ENCODE measurements at places on chromosomes 11 and 22.

- DNase-seq = no peak
Measured at GRCh38 chr11:22780952-22781593, 48.5 kb downstream of the SVIP start.

DNA sequence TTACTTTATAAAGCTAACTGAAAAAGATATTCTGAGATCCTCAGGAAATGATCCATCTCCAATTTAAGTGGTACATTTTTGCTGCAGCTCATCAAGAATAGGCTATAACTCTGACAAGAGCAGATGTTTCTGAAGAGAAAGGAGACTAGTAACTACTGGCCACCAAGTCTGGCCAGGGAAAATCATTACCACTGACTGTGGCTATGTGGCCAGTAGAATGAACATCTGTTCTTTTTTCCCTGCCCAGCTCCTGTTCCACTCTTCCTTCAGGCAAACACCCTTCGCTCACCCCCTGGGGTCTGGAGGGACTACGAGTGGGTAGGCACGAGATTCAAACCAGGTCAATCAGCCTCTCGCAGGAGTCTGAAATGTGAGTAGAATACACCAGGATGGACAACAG is 23.9 kb downstream of the TMEM123 start:
- DNase-seq = no peak

DNA sequence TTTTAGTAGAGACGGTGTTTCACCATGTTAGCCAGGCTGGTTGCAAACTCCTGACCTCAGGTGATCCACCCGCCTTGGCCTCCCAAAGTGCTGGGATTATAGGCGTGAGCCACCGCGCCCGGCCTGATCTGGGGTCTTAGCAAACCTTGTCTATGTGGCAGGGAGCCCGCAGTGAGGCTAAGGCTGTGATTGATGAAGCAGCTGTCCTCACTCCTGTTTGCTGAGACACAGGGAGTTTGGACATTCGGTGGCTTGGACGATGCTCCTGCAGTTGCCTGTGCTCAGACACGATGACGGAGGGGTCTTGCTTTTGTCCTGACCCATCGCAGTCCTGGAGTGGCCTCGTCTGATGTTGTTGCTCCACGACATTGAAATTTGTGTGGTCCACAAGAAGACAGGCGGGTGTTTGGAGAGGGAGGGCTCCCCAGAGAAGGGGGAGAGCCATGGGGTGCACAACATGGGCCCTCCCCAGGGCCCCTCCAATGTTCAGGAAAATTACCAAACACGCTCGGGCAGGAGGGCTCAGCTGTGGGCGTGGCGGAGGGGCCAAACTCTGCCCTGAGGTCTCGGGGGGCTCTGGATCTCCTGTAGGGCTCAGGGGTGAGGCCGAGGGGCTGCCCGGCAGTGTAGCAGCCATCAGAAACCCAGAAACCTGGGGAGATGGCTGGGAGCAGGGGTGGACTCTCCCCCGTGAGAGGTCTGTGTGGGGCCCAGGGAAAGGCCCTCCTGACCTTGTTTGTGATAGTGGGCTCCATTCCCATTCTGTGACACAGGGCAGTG is 41.8 kb upstream of the PRR5 start:
- DNase-seq = no peak

- DNase-seq = no peak
Measured at GRCh38 chr11:69512790-69513189, 31.3 kb downstream of the LINC01488 start.

GRCh38 chr22:49793296-49793695 is 34.4 kb downstream of the BRD1 start:
- no peak for DNase-seq

- no peak for DNase-seq
Measured at GRCh38 chr11:12232817-12233601, 122.6 kb downstream of the MICAL2 start.

- DNase-seq = no peak
Measured at GRCh38 chr11:72573072-72573854, 101.0 kb downstream of the PDE2A start.

DNA sequence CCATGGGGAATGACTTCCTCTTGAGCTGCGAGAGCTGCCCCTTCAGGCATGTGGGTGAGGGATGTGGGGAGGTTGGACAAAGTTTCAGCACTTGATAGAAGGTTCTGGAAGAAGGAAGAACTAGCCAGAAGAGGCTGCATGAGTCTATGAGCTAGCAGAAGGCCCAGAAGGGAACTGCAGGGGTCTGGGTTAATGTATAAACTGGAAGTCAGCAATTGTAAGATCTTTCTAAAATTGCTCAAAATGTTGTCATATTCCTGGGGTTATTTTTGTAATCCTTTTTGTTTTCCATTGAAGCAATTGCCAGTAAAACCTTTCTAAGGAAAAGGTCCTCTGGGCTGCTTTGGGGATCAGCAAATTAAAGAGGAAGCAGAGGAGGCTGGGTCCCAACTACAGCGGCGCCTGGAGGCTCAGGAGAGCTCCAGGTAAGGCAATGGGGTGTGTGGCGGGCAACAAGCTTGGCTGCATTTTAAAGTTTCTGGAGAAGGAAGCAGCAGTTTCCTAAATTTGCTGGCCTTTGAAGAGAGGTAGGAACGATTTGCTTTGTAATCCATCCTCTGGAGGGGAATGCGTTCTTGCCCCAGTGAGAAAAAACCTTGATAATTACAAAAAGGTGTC is 29.2 kb downstream of the ADAMTS15 start:
- DNase-seq = no peak

GRCh38 chr11:69101115-69101791 is 52.5 kb downstream of the TPCN2 start:
- DNase-seq = peak; percentile 69

DNA sequence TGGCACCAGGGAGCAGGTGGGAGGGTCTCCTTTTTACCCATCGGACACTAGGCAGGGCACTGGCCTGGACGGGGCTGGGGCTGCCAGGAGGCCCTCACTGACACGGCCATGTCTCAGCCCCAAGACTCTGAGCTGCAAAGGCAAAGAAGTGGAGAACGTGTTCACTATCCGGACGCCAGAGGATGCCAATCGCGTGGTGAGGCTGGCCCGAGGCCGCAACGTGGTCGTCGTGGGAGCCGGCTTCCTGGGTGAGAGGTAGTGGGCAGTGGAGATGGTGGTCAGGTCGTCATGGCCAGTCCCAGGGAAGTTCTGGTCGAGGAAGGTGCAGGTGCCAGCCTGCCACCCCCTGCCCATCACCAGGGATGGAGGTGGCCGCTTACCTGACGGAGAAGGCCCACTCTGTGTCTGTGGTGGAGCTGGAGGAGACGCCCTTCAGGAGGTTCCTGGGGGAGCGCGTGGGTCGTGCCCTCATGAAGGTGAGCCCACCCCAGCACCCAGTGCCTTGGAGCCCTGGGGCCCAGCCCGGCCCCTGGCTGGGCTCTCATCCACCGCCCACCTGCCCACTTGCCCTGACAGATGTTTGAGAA is 5.7 kb upstream of the LZTR1 start:
- DNase-seq = no peak

DNA sequence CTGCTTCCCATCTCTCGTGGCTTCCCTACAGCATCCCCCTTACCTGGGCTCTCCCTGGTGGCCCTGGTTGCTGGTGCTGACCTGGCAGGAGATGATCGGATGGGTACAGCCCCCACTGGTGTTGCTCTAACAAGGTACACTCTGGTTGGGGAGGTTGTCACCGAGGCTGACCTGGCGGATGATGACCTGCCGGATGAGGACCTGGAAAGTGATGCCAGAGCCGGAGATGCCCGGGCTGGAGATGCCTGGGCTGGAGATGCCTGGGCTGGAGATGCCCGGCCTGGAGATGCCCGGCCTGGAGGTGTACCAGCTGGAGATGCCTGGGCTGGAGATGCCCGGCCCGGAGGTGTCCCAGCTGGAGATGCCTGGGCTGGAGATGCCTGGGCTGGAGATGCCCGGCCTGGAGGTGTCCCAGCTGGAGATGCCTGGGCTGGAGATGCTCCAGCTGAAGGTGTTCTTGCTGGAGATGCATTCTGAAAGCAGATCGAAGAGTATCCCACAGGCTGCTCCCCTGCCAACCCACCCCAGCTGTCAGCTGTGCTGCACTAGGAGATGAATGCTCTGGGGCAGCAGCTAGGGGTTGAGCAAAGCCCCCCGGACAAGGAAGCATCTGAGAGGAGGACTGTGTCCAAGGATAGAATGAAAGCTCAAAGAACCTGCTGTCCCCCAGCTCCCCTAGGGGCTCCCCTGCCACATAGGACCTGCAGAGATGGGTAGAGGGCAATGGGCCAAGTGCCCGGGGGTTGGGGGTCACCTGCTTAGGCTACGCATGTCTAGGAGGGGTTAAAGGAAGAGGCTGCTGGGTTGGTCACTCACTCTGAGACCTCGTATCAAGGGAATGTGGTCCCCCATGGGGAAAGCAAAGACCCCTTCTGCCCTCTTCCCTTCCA is 10.6 kb downstream of the TMPRSS13 start:
- DNase-seq = no peak

DNA sequence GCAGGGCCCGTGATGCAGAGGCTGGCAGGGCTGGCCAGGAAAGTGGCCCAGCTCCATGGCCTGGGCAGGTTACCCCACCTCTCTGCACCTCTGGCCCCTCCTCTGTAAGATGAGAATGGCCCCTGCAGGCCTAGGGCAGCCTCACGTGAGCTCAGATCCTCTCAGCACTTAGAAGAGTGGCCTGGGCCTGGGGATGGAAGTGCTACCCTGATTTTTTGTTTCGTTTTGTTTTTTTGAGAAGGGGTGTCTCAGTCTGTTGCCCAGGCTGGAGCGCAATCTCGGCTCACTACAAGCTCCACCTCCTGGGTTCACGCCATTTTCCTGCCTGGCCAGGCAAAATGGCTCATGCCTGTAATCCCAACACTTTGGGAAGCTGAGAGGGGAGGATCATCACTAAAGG is 982 bp downstream of the APOBEC3H start:
- DNase-seq = no peak

- no peak for DNase-seq
Measured at GRCh38 chr11:65353900-65354264, 669 bp upstream of the TIGD3 start.

DNA sequence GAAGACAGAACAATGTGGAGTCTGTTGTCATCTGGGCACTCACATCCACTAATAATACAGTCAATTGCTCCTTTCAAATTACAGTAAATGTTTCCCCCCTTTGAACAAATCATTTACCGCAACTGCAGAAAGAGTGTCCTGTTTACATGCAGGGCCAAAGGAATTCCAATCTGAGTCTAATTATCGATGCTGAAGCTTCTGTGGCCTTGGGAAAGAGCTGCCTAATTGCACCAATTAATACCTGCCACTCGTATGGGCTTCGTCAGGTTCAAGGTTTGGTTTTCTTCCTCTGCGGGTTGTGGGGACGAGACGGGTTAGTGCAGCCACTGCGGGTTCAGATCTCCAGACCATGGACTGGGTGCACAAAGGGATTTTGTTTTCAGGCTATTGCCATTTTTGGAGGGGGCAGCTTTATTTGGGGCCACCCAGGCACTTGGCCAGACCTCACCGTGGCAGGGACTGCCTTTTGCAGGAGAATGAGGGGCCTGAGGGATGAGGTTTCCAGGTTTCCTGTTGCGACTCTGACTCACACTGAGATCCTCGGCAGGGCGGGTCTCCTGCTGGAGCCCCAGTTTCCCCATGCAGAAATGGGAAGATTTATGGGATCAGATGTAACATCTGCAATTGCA is 147.6 kb downstream of the MIAT start:
- DNase-seq = no peak

DNA sequence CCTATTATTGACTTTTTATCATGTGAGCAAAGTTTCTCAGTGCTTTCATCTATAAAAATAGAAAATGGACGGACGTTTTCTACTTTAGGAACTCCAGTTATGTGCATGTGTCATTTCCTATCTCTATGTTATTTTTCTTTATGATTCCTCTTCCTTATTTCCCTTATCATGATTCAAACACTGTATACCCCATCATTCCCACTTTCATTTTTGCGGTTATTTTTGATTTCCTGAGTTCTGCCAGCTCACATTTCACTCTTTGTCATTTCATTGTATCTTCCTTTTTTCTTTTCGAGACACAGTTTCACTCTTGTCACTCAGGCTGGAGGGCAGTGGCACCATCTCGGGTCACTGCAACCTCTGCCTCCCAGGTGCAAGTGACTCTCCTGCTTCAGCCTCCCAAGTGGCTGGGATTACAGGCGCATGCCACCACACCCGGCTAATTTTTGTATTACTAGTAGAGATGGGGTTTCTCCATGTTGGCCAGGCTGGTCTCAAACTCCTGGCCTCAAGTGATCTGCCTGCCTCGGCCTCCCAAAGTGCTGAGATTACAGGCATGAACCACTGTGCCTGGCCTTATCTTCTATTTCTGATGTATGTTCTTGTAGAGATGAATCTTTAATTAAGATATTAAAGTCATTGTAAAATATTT is 21.5 kb downstream of the C11orf58 start:
- DNase-seq = no peak

DNA sequence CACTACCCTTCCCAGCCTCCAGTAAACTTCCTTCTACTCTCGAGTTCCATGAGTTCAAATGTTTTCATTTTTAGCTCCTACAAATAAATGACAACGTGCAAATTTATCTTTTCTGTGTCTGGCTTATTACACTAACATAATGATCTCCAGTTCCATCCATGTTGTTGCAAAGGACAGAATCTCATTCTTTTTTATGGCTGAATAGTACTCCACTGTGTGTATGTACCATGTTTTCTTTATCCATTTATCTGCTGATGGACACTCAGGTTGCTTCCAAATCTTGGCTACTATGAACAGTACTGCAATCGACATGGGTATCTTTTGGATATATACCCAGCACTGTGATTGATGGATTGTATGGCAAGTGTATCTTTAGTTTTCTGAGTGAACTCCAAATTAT is 34.5 kb downstream of the FCHSD2 start:
- no peak for DNase-seq

DNA sequence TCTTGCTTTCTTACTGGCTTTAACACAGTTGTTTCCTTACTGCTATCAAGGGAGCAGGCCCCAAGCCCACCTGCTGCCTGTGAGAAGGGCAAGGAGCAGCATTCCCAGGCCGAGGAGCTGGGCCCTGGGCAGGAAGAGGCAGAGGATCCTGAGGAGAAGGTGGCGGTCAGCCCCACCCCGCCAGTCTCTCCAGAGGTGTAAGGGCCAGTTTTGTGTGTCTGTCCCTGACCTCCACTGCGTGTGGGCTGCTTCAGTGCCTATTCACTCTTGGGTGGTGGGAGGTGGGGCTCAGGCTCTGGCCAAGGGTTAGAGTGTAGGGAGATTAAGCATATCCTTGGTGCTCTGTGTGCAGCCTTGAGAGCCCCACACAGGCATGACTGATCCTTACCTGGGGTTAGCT is 55.1 kb downstream of the CEP164 start:
- DNase-seq = no peak

GRCh38 chr22:42172773-42173172 is 42.2 kb upstream of the CYP2D6 start:
- DNase-seq = no peak

GRCh38 chr11:68266936-68267880 is 4.6 kb downstream of the C11orf24 start:
- DNase-seq = no peak
